Activated T-cell treated with anti-CD3 and anti-CD28 coated beads for 48 hours (primary cell): ENCODE measurements at places on chromosomes 12 and 14.

DNA sequence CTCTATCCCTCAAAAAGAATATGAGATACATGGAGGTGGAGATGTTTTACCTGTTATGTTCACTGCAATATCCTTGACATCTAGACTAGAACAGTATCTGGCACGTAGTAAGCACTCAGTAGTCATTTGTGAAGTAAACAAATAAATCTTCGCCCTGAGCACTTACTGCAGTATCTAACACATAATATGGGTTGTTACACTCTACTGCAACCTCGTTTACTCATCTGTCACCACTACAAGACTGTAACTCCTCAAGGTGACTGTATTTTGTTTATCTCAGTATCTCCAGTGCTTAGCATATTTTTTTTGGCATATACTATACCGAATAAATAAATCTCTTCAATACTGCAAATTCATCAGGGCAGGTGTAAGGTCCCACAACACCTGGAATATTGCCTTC lies 66.1 kb downstream of the WASHC3 start:
- no peak for DNase-seq

GRCh38 chr14:73780896-73781295 lies 66.7 kb upstream of the PNMA1 start:
- no peak for DNase-seq

- no peak for DNase-seq
Observed at GRCh38 chr12:66228462-66228861, 39.4 kb downstream of the IRAK3 start.

DNA sequence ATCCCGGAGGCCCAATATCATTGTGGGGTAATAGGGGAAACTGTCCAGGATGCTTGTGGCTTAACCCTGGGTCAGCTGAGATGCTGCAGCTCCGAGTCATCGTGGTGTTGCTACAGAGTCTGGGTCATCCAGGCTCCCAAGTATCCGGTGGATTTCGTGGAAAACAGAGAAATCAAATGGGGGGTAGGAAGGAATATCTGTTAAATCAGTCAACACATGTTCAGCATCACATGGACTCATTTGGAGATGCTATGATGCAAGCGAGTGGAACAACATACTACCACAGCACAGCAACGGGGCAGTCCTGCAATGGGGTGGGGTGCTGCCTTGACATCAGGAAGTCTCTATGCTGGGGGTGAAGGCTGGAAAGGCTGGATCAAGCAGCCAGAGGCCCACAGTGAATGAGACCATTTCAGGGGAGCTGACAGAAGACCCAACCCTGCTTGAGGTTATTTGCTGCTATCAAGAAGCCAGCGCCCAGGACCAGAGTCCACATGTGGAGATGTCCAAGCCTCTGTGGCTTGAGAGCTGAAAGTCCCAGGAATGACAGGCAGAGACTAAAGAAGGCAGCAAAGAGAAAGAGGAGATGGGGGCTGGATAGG lies 22.9 kb downstream of the VDR start:
- no peak for DNase-seq

DNA sequence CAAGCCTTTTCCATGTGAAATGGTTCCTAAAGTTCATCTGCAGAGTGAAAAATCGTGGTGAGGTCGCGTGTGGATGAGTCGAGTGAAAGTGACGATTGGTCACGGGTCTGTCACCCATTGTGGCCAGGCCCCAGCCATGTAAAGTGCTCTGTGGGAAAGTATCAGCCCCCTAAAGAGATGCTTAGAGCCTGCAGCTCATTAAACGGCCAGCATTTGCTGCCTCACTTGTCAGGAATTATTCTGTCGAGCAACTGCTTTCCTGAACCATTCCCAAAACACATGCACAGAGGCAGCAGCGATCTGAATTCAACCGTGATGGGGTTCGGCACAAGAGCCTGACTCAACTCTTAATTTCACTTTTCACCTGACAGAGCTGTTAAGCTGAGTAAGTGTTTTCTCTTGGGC lies 16.0 kb downstream of the DBX2 start:
- DNase-seq: no peak

DNA sequence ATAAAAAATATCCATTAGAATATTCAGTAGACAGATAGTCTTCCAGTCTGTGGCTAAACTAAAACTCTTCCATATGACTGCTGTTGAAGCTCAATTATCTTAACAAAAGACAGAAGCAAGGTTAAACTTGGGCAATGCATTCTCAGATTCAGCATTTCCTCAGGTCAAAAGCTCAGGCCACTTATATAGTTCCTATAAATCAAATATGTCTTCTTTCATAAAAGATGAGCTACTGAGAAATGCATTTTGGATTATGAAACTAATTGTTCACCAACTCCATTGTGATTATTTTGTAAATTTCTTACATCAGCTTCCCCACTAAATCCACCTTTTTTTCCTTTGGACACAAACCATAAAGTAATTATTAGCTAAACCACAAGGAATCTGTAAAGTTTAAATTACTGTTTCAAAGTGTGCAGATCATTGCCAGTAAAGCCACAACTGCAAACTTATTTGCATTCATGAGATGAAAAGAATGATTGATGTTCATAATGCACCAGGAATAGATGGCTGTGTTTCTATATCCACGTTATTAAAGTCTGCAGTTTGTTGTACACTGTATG lies 224.4 kb downstream of the FBXL14 start:
- no peak for DNase-seq

- no peak for DNase-seq
Observed at GRCh38 chr12:51839310-51839947, 9.1 kb downstream of the FIGNL2 start.

- DNase-seq: no peak
Observed at GRCh38 chr12:124867401-124867930, 3.8 kb upstream of the SCARB1 start.

GRCh38 chr14:95503365-95504134 lies 12.9 kb downstream of the SYNE3 start:
- DNase-seq: no peak

DNA sequence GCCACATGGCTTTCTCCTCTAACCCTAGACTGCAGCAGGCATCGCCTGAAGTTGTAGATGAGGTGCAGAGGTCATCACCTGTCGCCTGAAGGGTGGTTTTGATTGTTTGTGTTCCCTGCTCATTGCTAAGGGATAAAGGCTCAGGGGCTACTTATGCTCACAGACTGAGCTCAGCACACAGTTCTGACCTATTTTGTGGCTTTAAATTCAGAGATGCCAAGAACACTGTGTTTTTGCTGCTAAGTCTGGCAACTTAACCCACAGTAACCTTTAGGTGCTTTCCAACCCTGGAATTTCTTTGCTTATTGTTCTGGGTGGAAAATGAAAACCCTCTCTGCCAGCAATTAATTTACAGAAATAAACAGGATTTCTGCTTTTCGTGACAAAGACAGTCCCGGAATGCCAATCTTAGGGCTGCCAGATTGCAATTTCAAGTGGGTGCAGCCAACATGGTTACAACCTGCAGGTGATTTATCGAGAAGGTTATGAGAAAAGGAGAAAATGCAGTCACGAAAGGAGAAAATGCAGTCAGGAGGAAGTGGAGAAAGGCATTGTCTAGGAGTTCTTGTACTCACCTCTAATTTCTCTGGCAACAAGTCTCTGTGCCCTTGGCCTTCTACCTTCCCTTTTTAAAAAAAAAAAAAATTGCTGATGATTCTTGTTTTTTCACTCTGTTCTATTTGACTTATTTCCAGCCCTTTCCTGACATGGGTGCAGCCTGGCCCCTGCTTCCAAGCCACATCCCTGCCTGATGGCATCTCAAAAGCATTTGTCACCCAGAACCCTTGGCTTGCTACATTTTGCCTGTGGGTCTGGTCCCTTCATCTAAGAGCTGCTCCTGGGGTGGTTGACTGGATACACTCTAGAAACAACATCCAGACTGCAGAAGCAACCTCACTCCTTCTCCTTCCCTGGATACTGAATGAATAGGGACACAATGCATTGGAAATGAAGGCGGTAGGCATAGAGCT lies 23.3 kb downstream of the NPC2 start:
- DNase-seq: no peak

GRCh38 chr14:71416392-71416791 lies 509.1 kb downstream of the PCNX1 start:
- DNase-seq: no peak

DNA sequence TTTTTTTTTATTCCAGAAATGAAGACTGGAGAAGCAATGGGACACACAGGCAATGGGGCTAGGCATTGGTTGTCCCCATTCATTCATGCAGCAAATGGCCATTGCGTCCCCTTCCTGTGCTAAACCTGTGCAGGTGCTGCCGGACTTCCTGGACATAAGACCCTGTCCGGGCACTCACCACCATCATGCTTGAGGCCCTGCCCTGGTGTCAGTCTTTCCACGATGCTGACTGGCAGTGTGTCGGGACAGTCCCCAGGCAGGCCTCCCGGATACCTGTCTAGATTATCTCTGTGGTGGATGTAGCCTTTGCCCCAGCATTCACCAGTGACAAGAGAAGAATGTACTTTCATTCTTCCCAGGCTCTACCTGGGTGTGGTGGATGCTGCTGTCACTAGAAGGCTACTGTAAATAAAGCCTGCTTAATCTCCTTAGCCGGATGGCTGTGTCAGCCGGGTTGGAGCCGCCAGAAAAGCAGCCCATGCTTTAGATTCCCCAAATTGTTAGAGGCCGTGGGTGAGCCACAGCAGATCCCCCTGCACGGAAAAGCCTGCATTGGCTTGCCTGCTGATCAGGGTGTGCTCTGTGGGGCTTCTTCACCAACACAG lies 94.5 kb upstream of the PARP11 start:
- no peak for DNase-seq

- no peak for DNase-seq
Observed at GRCh38 chr12:76303989-76304460, 44.2 kb downstream of the BBS10 start.

DNA sequence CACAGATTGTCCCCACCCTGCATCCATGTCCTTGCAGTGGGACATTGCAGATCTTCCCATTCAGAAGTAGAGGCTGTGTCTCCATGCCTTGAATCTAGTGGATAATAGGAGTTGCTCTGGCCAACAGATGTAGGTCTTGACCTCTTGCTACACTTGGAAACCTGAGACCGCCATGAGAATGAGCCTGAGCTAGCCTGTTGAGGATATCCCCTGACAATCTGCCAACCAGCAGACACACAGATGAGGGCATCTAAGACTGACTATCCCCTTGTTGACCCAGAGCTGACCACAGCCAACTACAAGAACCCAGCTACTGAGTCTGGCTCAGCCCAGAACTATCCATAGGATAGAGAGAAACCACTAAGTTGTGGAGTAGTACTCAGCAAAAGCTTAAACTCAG lies 161.1 kb upstream of the NOS1 start:
- no peak for DNase-seq

- peak; percentile 2 for DNase-seq
Observed at GRCh38 chr12:102879144-102879763, 37.8 kb downstream of the PAH start.

- no peak for DNase-seq
Observed at GRCh38 chr12:102966200-102966863, 8.9 kb downstream of the ASCL1 start.

- no peak for DNase-seq
Observed at GRCh38 chr14:87063181-87063580, 929.8 kb downstream of the GALC start.

DNA sequence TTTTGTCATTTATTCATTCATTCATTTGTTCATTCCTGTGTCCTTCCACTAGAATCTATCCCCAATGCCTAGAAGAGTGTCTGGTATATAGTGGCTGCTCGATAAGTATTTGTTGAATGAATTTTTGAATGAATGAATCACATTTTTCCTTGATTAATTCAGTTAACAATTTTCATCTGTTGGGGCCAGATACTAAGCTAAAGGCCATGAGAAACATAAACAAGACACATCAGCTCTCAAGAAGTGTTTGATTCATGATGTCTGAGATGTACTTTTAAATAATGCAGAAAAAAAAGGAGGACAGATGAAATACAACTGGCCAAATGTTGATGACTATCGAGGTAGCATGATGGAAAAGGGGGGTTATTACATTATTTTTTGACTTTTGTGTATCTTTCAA lies 48.1 kb upstream of the TMED10 start:
- no peak for DNase-seq

- DNase-seq: no peak
Observed at GRCh38 chr12:1872448-1872847, 46.0 kb downstream of the CACNA2D4 start.

GRCh38 chr14:21735639-21736307 lies 62.2 kb upstream of the OR4E1 start:
- DNase-seq: no peak
